Muscle of leg (tissue), 16 donors: ENCODE measurements at places on chromosomes 2 and 18. TPM values are rescaled to one million over a fixed set of nuclear protein-coding genes. Genes with fewer than 3 reads are reported as not detected.

Gene ANKRD30BL
- total RNA-seq: 0.22 TPM

DNA sequence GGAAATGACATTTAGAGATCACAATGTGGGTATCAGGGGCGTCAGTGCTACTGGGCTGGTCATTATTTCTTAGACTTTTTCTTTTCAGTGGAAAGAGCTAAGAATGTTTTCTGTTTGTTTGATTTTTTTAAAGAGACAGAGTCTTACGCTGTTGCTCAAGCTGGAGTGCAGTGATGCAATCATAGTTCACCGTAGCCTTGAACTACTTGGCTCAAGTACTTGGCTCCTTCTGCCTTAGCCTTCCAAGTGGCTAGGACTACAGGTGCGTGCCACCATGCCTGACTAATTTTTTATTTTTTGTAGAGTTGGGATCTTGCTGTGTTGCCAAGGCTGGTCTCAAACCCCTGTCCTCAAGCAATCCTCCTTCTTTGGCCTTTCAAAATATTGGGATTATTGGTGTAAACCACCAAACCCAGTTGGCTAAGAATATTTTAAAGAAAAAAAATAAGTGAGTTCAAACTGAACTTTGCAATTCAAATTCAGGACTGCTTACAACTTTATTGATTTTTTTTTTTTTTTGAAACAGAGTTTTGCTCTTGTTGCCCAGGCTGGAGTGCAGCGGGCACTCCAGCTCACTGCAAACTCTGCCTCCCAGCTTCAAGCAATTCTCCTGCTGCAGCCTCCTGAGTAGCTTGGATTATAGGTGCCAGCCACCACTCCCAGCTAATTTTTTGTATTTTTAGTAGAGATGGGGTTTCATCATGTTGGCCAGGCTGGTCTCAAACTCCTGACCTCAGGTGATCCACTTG, 154.2 kb downstream of the MIB1 start:
- no peak for DNase-seq

GRCh38 chr2:19357402-19358241, 801 bp downstream of the OSR1 start:
- peak; percentile 65 for DNase-seq

- no peak for DNase-seq
These were observed 39.3 kb downstream of the C1QL2 start for GRCh38 chr2:119119076-119119785.

DNA sequence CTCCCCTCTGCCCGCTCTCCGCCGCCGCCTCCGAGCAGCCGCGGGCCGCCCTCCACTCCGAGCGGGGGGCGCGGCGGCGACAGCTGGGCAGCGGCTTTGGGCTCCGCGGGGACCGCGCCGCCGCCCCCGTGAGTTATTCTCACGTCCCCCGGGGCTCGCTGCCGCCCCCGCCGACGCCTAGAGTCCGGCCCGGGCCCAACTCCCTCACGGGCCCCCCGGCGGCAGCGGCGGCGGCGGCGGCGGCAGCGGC, 645 bp downstream of the MIB1 start:
- no peak for DNase-seq
